ENCODE measurements at places on chromosomes 3 and 15. TPM values are rescaled to one million over a fixed set of nuclear protein-coding genes. Genes with fewer than 3 reads are reported as not detected.

DNA sequence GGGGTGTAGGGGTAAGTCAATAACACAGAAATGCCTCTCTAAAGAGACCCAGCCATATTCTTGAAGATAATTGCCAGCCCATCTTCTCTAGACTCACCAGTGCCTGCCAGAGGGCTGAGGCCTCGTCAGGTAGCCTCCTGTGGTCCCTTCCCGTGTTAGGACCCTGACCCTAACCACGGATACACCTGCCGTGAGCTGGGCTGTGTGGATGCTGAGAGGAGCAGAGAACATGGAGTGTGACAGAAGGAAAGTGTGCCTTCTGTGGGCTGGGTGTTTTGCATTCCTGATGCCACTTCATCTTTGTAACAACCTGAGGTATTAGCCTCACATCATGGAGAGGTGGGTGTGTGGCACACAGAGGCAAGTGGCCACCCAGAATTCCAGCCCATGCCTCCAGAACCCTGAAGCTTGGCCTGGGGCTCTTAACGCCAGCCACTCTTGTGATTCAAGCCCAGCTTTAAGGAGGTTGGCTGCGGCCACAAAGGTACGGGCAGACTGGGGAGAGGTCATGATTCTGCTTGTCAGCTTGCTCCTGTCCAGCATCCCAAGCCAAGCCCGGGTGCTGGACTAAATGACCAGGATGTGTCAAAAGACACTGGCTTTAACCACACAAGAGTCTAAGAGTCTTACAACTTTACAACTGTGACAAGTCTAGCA is 21.1 kb upstream of the ABTB1 start:
- no peak for DNase-seq

DNA sequence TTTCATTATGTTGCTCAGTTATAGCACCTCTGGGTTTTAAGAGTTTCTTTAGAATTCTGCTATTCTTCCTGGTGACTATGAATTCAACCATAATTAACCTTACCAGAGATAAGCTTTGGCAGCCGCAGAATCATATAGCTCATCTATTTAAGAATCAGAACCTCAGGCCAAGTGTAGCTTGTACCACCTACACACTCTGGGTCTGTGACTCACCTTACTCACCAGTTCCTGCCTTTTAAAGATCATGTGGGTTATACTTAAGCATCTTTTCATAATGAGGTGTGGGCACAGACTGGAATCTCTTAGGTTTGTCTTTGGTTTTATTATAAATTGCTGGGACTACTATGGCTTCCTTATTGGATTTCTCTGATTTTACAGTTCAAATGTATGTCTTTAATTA is 21.9 kb downstream of the CDV3 start:
- DNase-seq: no peak

GRCh38 chr3:118991775-118992174 is 42.9 kb downstream of the IGSF11 start:
- DNase-seq: no peak

DNA sequence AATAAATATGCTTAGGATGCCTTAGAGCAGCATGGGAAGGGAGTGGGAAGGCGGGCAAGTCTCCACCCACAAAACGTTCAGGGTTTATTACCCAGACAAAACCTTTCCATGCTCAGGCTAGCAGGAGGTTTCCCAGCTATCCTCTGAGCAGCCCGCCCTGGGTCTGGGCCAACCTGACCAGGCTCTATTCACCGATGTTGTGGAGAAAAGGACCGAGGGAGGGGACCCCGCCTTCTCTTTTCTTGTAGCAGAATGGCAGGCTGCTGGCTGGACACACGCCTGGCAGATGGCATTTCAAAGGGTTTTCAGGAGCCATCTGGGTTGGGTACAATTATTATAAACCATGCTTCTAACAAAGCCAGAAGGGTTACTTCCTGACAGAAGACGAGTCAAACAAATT is 540.9 kb downstream of the MAGI1 start:
- DNase-seq: no peak

DNA sequence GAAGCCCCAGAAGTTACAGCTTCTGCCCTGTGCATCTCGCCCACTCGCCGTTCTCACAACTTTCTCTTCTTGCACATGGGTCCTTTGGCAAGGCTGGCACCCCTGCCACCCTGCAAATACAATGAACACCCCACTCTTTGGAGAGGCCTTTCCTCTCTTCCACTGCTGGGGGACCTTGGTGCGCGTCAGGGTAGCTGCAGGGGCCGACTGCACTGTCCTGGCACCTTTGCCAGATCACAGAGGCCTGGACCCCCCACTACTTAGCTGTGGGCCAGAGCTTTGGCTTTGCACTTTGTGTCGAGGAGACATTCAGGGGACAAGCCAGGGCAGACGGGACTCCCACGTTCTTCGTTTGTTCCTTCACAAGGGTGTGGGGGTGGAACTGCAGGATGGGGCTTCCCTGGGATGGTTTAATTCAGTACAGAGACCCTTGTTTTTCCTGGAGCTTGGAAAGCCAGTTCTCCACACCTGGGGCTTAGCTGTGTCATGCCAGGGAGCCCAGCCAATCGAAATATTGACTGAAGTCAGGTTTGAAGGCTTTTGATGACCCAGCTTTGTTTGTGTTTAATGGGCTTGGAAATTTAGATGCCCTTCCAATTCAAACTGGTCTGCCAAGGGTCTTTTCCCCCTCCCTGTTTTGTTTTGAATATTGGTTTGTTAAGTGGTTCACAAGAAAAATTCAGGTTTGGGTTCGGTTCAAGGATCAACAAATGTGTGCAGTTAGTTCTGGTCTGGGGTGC is 256.1 kb upstream of the TLE3 start:
- DNase-seq: peak; percentile 48

DNA sequence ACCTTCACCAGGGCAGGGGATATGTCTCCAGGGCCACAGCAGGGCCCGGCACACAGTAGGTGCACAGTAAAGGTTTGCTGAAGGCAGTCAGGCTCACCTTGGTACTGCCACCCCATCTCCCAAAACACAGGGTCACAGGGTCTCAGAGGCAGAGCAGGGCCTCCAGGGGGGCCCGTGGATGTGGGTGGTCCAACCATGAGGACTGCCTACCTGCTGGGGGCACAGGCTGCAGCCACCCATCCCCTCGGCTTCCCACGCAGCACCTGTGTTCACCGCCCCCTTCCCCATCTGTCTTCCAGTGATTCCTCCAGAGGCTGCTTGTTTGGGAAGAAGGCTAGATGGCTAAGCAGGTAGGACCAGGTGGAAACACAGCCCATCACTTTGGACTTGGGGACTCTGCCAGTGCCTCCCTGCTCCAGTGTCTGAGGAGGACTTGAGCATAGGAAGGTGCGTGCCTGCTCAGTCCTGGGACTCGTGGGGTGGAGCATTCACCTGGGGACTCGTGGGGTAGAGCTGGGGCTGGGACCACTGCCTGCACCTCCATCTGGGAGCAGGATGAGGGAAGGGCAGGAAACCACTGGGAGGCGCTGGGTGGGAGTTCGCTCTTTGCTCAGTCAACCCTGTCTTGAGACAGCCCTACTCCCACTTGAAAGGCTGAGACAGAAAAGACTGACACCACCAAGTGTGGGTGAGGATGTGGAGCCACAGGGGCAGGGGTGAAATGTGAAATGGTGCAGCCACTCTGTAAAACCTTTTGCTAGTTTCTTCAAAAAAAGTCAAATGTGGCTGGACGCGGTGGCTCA is 18.8 kb upstream of the PLXND1 start:
- peak; percentile 63 for DNase-seq

DNA sequence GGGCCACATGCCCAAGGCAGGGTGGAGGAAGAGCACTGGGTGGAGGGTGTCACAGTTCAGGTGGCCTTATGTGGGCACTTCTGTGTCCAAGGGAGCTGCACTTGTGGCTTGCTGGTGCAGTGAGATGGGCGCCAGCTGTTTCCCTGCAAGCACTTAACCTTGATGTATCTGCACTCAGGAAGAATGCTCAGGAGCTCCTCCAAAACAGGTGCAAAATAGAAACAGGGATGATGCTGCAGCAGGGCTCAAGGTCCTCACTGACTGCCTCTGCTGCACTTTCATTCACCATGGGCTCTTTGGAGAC is 151.3 kb downstream of the CADPS start:
- DNase-seq: no peak

- DNase-seq: peak; percentile 41
Measured at GRCh38 chr3:10929978-10930665, 62.4 kb upstream of the SLC6A1 start.

DNA sequence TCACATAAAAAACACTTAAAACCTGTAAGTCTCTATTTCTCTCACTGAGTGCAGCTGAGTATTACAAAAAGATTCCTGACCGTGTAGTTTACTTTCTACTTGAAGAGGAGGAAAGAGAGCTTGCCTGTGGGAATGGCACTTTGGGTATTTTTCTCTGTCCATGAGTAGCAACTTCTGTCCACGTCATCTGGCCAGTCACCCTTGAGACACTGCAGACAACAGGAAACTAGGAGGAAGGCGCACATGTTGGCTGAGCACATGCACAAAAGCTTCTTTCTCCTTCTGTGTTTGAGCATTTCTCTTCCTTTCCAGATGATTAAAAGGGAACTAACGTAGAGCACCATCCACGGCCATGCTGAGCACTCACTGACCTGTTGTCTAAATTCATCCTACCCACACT is 19.7 kb downstream of the STARD5 start:
- peak; percentile 25 for DNase-seq

GRCh38 chr15:61671736-61672135 is 388.5 kb downstream of the VPS13C start:
- no peak for DNase-seq

DNA sequence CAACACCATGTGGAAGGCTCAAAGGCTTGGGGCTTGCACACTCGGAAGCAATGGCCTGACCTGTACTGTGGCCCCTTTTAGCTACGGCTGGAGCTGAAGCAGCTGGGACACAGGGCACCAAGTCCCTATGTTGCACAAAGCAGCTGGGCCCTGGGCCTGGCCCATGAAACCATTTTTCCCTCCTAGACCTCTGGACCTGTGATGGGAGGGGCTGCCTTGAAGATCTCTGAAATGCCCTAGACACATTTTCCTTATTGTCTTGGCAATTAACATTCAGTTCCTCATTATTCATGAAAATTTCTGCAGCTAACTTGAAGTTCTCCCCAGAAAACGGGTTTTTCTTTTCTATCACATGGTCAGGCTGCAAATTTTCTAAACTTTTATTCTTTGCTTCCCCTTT is 85.6 kb upstream of the ALDH1A3 start:
- DNase-seq: no peak

GRCh38 chr15:61186905-61187741 is 42.0 kb downstream of the RORA start:
- peak; percentile 71 for DNase-seq

DNA sequence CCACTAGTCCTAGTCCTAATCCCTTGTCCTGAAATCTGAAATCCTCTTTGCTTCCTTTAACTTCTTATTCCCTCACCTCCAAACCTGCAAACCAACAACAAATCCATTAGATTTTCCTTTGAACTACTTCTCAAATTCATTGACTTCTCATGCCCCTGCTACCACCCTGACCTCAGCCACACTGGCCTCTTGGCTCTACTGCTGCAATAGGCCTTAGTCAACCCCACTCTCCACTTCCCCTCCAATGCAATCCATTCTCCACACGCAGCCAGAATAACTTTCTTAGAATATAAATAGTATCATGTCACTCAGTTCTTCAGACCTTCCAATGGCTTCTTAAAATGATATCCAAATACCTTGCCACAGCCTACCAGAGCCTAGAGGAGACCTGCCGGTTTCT is 131.1 kb upstream of the GADL1 start:
- no peak for DNase-seq

- no peak for DNase-seq
Measured at GRCh38 chr3:119170821-119171220, 2.6 kb upstream of the UPK1B start.

DNA sequence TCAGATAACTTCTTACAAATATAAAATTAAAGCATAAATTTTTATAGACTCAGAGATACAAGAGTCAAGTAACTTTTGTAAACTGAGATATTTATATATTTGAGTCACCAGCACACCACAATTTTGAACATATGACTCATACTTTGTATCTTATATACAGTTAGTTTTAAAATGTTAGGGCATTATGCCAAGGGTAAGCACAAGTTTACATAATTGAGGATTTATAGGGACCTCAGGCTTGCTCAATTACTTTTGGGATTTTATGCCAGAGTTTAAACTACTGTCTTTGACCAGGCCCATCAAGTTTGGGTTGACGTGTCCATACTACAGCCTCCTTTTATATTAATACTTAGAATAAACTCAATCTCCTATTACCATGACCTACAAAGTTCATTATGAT is 7.4 kb upstream of the FGF7 start:
- no peak for DNase-seq

DNA sequence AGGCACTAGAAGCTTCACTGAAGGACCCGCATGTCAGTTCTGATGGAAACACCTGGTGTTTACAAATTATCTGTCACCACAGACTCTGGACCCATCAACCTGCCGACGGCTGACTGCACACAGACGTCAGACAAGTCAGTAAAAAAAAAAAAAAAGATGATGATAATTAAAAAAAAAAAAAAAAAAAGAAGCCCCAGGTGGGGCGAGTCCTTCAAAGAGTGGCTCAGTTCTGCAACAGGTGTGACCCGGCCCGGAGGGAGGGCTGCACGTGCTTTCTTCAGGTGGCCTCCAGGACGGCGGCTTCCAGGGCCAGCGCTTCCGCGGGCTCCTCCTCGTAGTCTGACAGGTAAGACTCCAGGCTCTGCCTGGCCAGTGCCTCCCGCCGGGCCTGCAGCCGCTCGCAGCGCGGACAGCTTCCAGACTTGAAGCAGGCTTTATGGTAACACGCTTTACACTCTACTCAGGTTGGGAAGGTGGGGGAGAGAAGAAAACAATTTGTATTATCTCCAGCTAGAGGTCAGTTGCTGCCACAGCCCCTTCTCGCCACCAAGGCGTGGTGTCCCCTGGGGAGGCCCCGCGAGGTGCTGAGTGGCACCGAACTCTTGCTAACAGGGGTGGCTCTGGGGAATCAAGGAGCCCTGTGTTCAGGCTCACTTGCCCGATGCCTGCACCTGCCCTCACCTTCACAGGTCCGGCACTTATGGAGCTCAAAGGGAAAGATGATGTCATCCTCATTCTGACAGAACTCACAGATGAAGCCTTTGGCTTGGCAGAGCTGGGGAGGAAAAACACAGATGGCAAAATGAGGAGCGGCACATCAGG is 61.8 kb downstream of the RUBCN start:
- no peak for DNase-seq

- no peak for DNase-seq
Measured at GRCh38 chr15:69701198-69701597, 248.6 kb downstream of the RPLP1 start.

DNA sequence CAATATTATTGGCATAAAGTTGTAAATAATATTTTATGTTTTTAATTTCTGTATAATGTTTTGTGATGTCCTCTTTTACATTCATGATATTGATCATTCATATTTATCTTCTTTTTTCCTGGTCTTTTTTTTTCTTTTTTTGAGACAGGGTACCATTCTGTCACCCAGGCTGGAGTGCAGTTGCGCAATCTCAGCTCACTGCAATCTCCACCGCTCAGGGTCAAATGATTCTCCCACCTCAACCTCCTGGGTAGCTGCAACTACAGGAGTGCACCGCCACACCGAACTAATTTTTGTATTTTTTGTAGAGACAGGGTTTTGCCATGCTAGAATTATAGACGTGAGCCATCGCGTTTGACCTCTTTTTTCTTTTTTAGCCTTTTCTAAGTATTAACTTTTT is 52.9 kb downstream of the USF3 start:
- no peak for DNase-seq

- no peak for DNase-seq
Measured at GRCh38 chr3:140216249-140216648, 281.3 kb downstream of the CLSTN2 start.

The BRPF1 gene
- total RNA-seq: 23.7 TPM

The KLF15 gene
- total RNA-seq: 44.6 TPM

The TXNRD3 gene
- 10.3 TPM for total RNA-seq

The P2RY13 gene
- total RNA-seq: 8.2 TPM

The ZBED2 gene
- total RNA-seq: 6.4 TPM

The BHLHE40 gene
- 97.1 TPM for total RNA-seq

The C3orf22 gene
- not detected for total RNA-seq

The PRICKLE2 gene
- 37.2 TPM for total RNA-seq

The FXR1 gene
- 97.3 TPM for total RNA-seq

The MYL3 gene
- 3.8 TPM for total RNA-seq

The KNL1 gene
- total RNA-seq: 0.61 TPM

Measured in upper lobe of right lung (tissue), 1 donor.